ENCODE measurements at places on chromosomes 16 and 17.

DNA sequence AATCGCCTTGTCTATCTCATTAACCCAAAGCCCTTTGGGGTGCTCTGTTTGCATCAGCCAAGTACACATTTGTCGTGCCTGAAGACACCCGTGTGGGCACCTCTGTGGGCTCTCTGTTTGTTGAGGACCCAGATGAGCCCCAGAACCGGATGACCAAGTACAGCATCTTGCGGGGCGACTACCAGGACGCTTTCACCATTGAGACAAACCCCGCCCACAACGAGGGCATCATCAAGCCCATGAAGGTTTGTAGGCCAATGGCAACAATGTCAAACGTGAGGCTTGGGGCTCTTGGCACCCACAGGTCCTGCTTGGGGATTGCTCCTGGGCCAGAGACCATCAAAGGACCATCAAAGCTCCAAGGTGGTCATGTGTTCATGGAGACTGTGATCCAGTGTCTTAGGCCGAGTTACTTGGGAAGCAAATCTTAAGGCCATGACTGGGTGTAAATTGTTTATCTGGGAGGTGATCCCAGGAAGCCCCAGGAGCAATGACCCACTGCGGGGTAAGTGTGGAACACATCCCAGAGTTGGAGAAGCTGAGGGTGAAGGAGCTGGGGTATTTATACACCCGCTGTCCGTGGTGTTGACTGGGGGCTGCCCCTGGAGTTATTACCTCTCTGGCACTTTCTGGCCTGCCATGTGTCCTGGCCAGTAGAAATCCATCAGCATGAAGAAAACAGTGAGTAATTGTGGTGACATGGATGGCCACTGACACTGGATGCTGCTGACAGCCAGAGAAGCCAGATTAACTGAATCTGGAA is 24.0 kb downstream of the CDH5 start:
- no peak for DNase-seq

DNA sequence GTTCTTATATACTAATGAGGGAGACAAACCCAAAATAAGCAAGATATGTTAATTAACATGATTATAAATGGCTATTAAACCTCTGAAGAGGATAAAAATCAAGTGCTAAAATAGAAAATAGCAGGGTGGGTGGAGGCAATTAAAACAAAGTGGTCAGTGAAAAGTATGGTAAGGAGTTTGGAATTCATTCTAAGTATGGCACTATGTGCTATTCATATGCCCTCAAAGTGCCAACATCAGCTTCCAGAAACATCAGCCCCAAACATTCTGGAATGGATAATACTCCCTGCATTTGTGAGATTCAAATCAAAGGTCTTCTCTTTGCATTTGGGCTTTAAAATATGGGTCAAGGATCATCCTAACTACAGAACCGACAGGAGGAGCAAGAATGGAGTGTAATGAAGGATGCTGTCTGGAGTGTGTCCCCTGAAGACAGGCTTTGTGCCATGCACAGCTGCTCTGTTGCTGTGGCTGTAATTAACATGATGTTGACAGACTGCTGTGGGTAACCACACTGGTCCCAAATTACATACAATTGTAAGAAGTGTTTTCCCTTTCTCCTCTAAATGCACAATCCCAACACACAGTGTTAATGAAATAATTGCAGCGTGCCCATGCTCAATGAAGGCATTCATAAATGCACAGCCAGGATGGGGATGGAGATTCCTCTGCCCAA is 93.1 kb downstream of the VAT1L start:
- no peak for DNase-seq

DNA sequence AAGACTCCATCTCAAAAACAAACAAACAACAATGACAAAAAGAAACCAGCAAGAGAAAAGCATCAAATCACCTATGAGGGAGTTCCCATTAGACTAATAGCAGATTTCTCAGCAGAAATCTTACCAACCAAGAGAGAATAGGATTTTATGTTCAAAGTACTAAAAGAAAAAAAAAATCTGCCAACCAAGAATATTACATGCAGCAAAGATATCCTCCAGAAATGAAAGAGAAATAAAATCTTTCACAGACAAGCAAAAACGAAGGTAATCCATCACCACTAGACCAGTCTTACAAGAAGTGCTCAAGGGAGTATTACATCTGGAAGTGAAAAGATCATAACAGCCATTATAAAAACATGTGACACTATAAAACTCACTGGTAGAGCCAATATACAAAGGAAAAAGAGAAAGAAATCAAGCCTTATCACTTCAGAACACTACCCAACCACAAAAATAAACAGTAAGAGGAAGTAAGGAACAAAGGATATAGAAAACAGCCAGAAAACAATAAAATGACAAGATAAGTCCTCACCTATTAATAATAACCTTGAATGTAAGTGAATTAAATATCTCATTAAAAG is 66.3 kb downstream of the STX8 start:
- DNase-seq, result no peak

DNA sequence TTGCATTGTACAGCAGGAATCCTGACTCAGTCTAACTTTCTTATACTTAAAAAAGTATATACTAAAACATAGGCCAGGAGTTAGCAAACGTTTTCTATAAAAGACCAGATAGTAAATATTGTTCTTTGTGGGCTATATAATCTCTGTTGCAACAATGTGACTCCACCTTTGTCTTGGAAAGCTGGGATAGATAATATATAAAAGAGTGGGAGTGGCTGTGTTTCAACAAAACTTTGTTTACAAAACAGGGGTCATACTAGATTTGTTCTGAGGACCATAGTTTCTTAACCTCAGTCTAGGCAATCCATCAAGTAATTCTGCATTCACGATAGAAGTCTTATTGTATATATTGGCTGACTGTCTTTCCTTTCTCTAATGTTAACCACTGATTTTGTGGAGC is 9.0 kb upstream of the TBC1D3B start:
- DNase-seq, result no peak

DNA sequence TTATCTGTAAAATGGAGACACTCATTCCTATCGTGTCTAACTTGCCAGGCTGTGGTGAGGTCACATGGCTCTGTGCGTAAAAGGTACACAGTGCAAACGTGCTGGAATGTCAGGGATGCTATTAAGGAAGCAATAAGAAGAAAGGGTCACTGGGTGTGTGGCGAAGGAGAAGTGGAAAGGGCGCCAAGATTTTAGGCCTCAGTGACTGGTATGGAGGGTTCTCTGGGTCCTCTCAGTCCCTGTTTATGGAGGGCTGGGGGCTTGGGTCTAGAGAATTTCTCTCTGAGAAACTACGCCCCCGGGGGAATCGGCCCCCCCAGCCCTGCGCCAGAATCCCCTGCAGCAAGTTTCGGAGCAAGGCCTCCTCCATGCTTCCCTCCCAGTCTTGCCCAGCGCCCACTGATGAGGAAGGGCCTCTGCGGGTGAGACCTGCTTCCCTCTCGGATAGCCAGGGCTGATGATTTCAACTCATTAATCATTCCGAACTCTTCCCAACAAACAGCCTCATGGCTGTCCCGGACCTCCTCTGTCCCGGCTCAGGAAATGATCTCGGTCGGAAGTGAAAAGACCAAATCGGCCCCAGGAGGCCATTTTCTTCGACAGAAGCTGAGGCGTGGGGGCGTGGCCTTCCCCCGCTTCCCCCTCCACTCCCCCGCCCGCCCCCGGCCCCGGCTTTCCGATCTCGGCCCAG is 1.2 kb upstream of the HEXIM1 start:
- DNase-seq, result no peak

DNA sequence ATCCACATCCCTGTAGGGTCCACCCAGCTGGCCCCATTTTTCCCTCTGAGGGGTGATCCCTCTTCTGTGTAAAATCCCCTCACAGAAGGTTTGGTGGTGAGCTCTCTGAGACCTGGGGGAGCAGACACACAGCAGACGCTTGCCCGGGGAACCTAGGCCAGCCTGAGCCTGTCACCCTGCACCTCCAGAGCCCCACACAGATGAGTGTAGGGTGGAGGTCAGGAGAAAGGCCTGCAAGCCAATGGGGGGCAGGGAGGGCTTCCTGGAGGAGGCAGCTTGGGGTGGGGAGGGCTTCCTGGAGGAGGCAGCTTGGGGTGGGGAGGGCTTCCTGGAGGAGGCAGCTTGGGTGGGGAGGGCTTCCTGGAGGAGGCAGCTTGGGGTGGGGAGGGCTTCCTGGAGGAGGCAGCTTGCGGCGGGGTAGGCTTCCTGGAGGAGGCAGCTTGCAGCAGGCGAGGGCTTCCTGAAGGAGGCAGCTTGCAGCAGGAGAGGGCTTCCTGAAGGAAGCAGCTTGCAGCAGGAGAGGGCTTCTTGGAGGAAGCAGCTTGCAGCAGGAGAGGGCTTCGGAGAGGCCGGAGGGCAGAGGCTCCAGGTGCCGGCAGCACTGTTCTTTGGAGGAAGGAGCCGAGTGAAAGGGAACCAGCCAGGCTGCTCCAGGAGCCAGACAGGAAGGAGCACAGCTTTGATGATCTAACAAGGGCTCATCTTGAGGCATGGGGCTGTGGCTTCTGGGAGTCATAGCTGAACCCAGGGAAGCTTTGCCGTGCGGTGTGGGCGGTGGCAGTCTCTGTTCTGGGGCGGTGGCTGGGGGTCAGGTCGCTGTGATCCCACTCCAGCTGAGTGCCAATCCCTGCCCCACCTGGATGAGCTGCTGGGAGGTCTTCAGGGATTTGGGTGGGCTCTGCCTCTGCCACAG is 83.7 kb upstream of the ZNF469 start:
- DNase-seq, result no peak

GRCh38 chr17:42844271-42844670 is at the start of gene AOC2:
TSS of gene AOC2 (plus strand) at chr17:42844580. CDS start at chr17:42844627, 47 bp downstream.
- DNase-seq, result no peak

GRCh38 chr17:31564883-31565301 is 173.4 kb downstream of the RAB11FIP4 start:
- no peak for DNase-seq

DNA sequence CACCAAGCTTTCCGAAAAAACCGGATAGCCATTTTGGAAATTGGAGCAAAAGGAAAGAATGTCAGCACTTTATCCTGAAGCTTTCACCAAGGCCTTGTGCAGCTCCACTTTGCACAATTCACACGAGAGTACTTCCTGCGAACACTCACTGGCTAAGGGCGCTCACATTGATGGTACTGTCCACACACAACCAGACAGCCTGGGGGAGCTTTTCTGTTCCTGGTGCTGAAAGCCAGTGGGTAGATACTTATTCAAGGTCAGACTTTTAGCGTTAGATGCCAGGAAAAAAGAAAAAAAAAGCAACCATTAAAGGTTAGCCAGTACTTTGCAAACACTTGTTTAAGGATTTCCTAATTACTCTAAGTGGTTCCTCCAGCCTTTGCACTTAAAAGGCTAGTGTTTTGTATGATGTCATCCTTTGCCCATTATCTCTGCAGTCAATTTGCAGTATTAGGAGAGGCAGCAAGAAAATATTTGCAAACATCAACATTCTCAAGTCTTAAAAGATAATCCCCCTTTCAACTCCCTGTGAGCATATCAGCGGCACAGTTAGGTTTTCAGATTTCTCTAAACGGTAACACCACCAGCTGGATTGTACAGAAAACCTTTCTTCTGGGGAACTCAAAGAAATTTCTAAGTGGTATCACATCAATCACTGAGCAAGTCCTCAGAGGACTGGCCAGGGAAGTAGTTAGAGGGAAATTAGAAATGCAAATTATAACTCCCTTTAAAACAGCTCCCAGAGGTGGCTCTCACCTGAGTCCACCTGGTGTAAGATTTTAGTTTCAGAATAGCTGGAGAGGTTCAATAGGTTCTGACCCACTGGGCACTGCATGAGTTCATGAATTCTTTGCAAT is 243.4 kb upstream of the IRX5 start:
- no peak for DNase-seq

DNA sequence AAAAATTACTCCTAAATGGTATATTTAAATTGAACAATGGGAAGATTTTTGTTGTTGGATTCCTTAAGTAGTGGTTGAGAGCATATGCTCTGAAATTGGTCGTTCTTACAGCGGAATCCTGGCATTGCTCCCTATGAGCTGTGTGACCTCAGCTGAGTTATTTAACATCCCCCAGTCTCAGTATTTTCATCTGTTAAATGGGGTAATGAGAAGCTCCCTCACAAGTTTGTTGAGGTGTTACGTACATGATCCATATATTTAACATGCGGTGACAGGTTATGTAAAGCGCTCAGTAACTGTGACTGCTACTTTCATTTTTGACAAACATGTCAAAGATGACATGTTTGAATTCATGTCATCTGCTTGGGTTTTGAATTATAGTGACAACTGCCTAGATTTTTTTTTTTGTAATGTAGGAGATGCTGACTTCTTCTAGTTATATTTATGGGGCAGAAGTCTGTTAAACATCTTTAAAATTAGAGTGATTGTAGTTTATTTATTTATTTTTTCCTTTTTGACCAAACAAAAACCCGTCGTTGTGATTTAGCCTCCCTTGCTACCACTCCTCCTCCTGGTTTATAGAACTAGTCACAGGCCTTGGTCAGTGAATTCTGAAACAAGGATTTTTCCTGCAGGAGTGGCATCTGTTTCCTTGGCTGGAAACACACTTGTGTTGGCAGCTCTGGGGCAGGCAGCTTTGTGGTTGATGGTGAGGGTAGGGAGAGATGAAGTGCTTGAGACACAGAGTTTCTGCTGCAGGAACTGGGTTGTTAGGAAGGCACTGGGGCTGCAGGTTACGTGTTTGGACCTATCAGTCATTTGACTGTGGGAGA is 268.8 kb downstream of the SNX29 start:
- no peak for DNase-seq

Measured in natural killer cell (primary cell).